ENCODE measurements at places on chromosomes 7 and 10.

DNA sequence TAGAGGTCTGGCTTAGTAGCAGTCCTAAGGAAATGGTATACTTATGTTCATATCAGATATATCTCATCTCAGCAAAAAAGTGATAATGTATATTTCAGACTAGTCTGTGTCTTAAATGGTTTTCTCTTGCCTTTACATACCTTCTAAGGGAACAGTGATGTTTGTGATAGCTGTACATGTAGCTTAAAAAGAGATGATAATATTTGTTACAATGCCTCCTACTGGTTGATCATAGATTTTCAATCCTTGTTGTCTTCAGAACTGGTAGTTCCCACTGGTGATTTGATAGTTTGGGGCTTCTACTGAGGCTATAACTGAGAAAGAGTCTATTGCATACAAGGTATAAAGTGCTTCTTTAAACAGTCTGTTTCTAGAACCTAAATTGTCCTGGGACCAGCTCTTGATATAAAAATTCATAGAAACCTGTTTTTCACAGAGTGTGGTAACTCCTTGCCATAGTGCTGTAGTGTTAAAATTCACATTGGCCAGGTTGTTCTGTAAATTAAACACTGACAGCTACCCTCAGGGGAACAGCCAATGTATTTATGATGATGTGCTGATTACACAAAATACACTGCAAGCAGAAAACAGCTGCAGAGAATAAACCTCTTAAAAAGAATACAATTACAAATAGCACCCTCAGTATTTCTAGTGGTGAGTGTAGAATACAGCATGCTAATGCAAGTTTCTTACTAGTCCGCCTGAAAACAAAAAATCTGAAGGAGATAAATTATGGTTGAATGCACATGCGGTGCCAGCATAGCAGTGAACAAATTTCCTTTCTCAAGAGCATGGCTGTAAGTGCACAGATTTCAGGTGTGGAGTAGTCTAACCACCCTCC lies 90.3 kb downstream of the BTRC start:
- no peaks in the 10 kb centered on the region for H3K36me3 ChIP-seq
- H3K4me3 ChIP-seq: no peak overlapping the region
- H3K27ac ChIP-seq: no peak overlapping the region
- no peaks in the 10 kb centered on the region for H3K4me1 ChIP-seq

GRCh38 chr7:36918591-36918990 lies 194.3 kb upstream of the AOAH start:
- no peak overlapping the region for H3K4me3 ChIP-seq
- peaks cover under 1% of the 10 kb centered on the region for H3K4me1 ChIP-seq
- H3K27me3 ChIP-seq: no peaks in the 10 kb centered on the region
- no peak for DNase-seq

DNA sequence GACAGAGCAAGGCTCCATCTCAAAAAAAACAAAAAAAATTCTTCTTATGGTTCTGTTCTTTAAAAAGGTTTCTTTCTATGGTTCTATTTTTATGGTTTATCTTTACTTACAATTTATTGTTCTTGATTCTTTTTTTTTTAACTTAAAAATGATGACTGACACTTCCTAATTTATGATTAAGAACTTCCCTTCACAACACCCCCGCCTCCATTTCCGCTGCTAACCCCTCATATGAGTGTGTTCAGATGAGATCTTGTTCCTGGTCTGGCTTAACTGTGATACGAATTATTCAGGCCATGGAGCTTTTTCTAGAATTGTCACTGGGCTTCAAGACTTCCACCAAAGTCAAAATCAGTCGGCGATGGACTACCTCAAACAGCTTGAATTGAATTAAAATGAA lies 33.9 kb downstream of the PTER start:
- H3K27me3 ChIP-seq: no peaks in the 10 kb centered on the region
- DNase-seq: no peak
- no peak overlapping the region for H3K4me3 ChIP-seq

DNA sequence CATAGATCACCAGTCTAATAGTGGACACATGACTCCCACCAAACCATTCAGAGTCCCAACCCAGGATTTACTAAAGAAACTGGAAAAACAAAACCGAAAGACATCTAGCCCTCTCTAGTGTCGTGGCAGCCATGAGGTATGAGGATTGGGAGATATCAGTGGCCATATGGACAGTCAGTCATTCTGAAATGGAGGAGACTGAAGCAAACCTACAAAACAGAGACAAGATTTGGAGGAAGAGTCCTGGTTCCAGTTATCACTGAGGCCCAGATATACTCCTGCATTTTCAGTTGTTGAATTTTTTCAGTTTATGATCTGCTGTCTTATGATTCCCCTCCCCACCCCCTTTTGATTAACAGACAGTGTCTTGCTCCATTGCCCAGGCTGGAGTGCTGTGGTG lies 9.1 kb upstream of the RALA start:
- no peak overlapping the region for H3K27ac ChIP-seq
- no peaks in the 10 kb centered on the region for H3K27me3 ChIP-seq
- H3K4me1 ChIP-seq: no peaks in the 10 kb centered on the region
- DNase-seq: no peak
- no peaks in the 10 kb centered on the region for H3K36me3 ChIP-seq

DNA sequence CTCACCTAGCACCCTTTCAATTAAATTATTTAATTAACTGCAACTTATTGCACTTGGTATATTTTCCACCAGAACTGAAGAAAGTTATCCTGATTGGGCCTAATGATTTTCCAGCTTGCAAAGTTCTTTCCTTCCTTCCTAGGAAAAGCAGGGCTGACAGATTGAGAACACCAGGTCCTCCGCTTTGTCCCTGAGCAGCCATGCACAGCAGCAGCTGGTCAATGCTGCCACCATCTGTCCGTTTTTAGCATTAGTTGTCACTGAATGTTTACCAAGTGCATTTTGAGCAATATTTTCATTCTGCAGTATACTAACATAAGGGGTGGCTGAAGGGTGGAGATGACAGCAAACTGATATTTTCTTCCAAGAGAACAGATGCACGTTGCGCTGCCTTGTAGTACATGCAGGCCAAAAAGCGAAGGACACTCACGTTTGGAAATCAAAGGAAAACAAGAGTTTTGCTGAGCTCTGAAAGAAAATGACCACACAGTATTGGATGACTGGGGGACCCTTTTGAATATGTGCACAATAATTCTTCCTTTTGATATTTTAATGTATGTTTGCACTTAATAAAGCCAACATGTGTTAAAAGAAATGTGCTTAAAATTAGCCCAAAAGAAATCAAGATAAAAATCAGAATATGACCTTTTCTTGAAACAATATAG lies 248.8 kb upstream of the PTN start:
- H3K27ac ChIP-seq: peak overlapping the region; percentile 73
- H3K36me3 ChIP-seq: no peaks in the 10 kb centered on the region
- H3K4me1 ChIP-seq: peaks cover 38% of the 10 kb centered on the region
- peak; percentile 75 for DNase-seq
- no peak overlapping the region for H3K4me3 ChIP-seq
